Occipital lobe (tissue), 3 donors: ENCODE measurements at places on chromosomes 12 and 14.

DNA sequence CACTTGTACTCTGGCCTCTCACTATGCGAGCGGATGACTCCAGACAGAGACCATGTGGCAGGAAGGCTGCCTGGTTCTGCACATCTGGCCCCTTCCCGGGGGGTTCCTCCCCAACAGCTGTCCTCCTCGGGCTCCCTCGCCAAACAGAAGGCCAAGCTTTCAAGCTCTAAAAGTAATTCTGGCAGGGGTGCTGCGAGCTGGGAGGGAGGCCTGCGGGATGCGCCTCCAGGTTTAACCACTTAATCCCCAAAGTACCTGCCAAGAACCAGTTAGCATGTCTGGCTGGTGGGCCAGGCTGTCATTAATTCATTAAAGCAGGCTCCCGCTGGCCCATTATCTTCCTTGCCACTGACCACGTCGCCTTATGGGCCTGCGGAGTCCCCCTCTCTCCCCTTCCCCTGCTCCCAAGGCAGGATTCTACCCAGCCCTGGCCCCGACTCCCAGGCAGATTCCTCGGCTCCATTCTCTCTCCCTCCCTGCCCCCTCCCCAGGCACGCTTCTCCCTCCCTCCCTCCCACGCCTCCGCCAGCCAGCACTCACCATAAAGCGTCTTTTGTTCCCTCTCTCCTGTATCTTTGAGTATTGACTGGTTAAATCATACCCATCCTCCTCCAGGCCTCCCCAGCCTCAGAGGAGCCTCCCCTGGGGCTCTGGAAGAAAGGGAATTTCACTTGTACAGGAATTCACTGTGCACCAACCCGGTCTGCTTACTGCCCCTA is 4.9 kb downstream of the HRK start:
- DNase-seq, result no peak

DNA sequence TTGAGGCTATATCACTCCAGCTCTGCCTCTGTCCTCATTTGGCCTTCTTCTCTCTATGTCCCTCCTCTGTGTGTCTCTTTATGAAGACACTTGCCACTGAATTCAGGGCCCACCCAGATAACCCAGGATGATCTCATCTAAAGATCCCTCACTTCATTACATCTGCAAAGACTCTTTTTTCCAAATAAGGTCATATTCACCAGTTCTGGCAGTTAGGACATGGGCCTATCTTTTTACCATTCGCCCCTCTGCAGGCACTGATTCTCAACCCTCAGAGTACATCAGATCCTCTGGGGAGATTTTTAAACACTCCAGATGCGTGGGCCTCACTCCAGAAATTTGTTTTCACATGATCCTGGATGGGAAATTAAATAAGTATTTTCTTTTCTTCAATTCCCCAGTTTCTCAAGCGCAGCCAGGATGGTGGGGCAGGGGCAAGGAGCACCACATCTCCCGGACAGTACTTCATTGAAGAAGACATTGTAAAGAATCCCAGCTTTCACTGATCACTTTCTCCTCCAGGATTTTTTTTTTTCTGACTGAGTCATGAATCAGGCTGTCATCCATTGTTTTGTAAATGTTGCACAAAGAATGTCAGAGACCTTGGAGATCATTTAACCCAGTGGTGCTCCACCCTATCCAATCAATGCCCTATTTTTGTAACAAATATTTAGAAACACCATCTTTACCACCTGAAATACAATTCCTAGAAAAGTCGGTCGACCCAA is 27.4 kb downstream of the CRACR2A start:
- DNase-seq, result no peak

GRCh38 chr14:100421756-100422470 is 98.8 kb downstream of the SLC25A47 start:
- DNase-seq, result no peak

DNA sequence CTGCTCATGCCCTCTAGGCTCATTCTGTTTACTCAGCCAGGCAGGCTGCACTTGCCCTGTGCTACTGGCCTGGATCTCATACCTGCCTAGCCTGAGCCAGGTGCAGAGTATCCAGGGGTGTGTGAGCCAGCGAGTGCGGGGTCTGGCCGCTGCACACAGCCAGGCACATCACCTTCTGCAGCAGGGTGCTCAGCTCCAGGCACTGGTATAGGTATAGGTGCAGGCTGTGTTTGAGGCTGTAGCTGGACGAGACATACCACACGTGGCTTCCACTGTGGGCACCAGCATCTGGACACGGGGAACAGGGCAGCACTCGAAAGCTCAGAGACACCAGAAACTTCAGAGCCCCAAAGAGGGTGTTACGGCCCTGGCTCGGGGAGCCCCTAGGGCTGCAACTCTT is 424.2 kb downstream of the RERGL start:
- no peak for DNase-seq

DNA sequence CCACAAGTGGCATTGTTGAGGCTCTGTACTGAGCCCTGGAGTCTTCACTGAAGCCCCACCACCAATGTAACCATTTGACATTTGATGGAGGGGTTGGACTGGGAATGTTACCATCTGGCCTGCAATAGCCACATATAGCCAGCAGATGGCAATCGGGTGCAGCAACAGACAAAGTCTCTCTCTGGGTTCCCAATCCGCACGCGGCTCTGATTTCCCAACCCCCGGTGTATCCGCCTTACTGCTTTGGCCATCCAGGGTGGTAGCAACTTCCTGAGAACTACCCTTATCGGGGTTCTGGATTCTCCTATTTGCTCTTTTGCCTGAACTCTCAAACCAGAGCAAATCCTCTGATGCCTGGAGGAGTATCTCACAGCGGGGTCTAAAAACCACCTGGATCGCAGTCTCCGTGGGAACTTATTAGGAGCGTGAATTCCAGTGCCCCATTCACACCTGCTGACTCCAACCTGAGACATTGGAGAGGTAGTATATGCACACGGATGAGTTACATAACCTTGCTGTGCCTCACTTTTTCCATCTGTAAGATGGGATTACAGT is 14.2 kb downstream of the VRTN start:
- DNase-seq, result peak; percentile 23

GRCh38 chr14:77469539-77469938 is 11.6 kb downstream of the AHSA1 start:
- DNase-seq, result no peak

DNA sequence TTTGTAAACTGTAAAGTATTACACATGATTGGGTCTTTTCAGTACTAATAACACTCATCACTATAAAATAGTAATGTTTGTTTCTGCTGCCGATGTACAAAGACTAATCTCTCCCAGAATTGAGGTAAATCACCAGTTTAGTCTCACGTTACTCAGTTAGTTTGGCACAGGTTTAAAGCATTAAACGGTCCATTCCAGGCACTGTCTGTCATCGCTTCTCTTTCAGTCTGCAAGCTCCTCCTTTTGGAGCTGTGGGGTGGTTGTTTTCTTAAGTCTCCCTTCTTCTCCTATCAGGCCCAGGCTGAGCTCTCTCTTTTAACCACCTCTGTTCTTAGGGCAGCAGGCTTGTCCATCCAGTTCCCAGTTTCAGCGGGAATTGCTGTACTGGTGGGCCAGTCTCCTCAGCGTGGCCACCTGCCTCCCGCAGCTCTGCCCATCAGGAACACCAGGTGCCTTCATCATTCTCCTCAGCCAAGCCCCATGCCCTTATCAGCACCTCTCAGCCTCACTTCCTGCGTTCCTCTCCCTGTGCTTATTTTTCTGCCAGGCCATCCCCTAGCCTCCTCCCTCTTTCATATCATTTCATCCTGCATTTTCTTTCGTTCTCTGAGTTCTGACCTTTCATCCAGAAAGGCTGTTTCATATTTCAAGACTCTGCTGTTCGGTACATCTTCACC is 149.0 kb downstream of the TGFB3 start:
- DNase-seq, result no peak

DNA sequence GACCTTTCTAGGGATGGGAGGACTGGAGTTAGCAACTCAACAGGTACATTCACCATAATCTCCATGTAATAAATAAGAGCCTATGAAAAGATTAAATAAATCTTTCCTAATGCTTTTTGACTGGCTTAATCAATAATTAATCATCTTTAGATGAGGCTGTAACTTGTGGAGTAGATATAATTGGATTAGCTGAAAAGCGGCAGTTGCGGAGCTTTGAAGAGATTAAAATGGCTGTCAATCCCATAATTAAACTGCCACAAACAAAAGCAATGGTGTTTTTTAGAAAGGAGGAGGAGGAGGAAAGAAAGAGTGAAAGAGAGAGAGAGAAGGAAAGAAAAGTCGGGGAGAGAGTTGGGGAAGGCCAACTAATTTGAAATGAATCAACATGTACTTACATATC is 70.7 kb upstream of the TMEM263 start:
- no peak for DNase-seq

DNA sequence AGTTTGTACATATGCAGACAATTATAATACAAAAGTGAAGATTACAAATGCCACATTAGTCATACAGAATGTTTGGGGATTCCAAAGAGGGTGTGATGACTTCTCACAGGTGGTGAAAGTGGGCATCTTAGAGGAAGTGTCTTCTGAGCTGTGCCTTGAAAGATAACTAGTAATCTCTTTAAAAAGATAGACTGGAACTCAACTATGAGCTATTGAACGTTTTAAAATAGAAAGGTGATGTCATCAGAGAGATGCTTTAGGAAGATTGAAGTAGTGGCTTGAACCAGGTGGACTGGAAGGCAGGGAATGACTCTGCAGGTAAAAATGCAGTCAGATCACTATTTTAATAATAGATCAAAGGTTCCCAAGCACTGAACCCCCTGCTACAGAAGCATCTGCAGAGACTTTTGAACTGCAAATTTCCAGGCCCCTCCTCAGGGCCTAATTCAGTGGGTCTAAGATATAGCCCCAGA is 50.3 kb downstream of the SYT1 start:
- DNase-seq, result no peak

- no peak for DNase-seq
These were observed 344.9 kb upstream of the STXBP6 start for GRCh38 chr14:25394791-25395391.

DNA sequence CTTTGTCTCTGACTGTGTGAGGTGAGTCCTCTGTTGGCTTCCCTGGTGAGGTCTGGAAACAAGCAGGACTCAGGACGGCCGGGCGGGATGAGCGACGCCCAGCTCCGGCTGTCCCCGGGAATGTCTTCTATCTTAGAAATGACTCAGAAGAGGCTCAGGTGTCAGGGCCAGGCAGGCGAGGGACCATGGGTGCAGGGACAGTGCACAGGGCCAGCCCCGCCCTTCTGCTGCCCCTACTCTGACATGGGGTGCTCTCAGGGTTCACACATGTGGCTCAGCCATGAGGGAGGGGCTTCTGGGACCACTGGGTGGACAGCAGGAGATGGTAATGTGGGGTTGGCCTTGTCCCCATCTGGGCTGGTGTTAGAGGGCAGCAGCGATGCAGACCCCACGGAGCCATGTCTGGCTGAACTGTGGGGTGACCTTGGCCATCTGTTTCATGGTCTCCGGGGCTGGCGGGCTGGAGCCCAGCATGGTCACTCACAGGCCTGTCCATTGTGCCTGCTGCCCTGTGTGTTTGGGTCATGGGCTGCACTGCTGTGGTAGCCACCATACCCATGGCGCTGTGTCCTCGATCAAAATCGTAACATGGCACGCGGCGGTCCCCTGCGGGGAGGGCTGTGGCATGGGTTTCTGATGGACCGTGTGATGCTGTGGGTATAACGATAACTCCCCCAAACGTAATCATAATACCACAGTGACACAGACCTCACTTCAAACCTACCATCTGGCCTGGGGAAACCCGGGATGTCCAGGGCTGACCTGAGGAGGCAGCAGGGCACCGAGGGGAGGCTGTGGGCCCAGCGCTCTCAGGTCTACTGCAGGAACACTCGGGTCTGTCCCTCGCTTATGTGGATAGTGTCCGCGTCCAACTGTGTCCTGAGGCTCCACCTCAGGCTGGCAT is 368.8 kb downstream of the TMEM121 start:
- no peak for DNase-seq

- no peak for DNase-seq
These were observed 21.7 kb upstream of the NUP107 start for GRCh38 chr12:68665016-68665569.

DNA sequence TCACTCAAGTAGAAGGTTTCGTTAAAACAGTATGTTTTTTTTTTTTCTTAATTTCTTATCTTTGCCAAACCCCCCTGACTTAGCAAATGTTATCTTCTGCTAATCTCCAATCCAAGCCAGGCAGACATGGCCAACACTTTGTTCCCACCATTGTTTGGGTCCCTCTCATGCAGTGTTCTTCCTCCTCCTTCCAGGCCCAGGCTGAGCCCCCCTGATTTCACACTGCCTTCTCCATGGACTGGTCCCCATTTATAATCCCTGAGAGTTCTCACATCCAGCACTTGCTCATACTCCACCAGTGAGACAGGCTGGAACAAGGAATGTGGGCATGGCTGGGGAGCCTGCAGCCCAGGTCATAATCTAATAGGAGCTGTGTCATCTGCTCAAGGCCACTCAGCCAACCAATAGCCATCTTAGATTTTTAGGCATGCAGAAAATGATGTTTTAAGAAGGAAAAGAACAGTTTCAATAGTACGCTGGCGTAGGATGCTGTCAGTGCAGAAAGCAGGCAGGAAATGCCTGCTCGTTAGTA is 238.4 kb upstream of the CCDC196 start:
- DNase-seq, result no peak

DNA sequence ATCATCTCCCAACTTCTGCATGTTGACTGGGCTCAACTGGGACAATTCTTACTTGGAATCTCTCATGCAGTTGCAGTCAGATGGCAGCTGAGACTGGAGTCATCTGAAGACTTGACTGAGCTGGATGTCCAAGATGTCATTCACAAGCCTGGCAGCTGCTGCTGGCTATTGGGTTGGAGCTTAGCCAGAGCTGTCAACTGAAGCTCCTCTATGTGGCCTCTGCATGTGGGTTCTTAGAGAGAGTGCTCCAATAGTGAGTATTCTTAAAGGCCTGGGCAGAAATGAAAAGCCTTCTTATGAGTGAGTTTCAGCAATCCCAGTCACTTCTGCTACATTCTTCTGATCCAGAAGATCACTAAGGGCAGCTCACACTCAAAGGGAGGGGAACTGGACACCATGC is 440.9 kb downstream of the LRIG3 start:
- no peak for DNase-seq

GRCh38 chr14:35503646-35504045 is 30.3 kb upstream of the INSM2 start:
- DNase-seq, result no peak

DNA sequence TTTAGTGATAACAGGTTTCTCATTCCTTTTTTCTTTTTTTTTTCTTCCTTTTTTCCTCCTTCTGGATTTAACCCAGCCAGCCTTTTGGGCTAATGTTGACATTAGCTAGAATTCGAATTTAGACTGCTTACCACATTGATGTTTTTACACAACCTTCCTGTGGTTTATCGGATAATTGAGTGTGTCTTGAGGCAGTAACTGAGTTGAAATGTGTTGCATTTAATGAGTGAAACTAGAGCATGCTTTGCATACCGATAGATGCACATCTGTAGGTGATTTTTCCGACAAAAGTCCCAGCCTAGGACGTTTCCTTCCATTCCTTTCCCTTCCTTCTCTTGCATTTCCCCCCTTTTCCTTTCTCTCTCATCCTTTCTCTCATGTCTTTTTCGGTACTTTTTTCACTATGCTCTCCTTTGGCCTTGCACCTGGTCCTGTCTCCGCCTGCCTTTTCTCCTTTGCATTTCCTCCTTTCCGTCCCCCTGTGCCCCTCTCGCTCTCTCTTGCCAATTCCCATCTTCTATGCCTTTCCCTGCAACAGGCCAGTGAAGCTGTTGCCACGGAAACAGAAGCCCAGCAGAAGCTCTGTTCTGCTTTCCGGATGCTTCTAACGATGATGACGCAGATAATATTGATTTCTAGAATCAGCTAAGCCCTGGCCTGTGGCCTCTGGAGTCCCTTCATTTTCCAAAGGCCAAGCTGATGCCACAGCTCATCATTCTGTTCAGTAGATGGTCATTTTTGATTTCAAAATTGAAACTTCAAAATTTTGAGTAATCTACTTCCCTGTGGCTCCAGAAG is 76.1 kb downstream of the SLC25A47 start:
- DNase-seq, result no peak

- no peak for DNase-seq
These were observed 189.4 kb upstream of the DYRK2 start for GRCh38 chr12:67459173-67459572.
